ENCODE measurements at places on chromosomes 7 and 10.

- DNase-seq: peak; percentile 65
Observed at GRCh38 chr7:101125989-101126650, 784 bp upstream of the SERPINE1 start.

DNA sequence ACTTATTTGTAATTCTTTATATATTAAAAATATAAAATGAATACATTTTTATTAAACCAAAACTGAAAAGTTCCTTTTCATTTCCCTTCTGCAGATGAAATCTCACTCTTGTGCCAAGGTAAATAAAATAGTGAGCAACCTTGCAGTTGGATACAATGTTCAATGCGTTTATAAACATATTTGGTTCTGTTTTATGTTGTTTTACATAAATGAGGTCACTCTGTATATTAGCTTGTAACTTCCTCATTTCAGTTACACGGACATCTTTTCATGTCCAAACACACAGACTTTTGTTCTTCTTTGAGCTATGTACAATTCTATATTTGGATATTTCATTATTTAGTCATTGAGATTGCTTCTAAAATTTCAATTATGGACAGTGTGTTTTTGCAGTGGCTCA lies 107.7 kb downstream of the BBS9 start:
- no peak for DNase-seq

GRCh38 chr10:423178-423577 lies 266.3 kb downstream of the DIP2C start:
- DNase-seq: no peak

- DNase-seq: peak; percentile 10
Observed at GRCh38 chr10:13776861-13777311, 190.1 kb downstream of the PRPF18 start.

- no peak for DNase-seq
Observed at GRCh38 chr10:122359621-122360020, 14.9 kb upstream of the PLEKHA1 start.

DNA sequence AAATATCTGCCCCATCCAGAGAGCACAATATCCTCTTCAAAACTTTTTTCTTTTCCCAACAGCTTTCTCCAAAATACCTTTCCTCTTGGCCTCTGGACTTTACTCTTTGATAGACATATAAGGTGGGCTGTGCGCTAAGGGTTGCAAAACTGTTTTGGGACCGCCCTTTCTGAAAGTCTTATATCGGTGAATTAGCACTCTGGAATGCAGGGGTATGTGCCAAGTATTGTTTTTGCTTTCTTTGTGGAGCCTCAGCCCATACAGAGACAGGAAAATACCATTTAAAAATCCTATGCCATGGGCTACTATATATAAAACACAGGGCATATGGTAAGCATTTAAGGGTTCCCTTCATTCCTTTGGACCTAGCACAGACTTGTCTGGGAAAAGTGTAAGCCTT lies 37.7 kb downstream of the PPP1R17 start:
- no peak for DNase-seq

GRCh38 chr7:19749658-19750057 lies 23.8 kb downstream of the TMEM196 start:
- DNase-seq: no peak

DNA sequence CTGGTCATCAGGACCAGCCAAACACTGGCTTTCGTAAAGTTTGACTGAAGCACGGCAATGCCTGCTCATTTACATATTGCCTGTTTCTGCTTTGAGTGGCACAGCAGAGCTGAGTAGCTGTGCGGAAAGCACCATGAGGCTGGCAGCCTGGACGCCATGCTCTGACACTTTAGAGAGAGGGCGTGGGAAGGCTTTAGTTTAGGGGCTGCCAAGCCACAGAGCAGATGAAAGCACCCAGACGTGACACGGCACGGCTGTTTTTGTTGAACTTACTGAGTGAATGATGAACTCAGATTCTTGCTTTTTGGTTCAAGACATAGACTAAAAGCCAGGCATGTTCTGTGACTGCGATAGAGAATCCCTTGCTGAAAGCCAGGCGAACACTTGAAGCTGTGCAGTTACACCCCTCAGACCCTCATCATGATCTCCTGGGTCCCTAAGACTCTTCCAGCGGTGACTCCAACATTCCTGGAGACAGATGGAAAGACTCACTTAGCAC lies 182.1 kb downstream of the ZMYND11 start:
- DNase-seq: peak; percentile 46

DNA sequence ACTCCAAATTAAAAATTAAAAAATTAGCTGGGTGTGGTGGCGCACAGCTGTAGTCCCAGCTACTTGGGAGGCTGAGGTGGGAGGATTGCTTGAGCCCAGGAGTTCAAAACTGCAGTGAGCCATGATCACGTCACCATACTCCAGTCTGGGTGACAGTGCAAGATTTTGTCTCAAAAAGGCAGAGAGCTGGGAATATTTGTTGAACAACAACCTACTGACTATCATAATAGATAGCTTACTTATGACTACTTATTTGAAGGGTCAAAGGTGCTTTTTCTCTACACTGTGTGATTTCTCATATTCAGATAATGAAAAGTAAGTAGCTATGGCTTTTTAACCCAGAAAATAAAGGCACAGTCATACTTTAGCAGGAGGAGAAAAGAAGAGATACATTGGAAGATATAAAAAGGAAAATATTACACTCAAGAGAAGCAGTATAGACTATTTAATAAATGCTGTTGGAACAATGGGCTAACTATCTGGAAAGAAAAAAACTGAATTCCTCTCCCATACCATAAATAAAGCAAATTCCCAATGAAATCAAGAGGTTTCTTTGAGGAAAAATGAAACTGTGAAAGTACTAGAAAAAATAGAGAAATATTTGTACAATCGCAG lies 6.7 kb downstream of the GSDME start:
- DNase-seq: peak; percentile 12
